Stimulated activated memory B cell treated with anti-CD40 and anti-IgM and Interleukin-4, amounts not matched to agents 10 μg/mL and 1 μg/mL and 100 μg/mL, for 72 hours (primary cell): ENCODE measurements at places on chromosomes 13 and 19.

DNA sequence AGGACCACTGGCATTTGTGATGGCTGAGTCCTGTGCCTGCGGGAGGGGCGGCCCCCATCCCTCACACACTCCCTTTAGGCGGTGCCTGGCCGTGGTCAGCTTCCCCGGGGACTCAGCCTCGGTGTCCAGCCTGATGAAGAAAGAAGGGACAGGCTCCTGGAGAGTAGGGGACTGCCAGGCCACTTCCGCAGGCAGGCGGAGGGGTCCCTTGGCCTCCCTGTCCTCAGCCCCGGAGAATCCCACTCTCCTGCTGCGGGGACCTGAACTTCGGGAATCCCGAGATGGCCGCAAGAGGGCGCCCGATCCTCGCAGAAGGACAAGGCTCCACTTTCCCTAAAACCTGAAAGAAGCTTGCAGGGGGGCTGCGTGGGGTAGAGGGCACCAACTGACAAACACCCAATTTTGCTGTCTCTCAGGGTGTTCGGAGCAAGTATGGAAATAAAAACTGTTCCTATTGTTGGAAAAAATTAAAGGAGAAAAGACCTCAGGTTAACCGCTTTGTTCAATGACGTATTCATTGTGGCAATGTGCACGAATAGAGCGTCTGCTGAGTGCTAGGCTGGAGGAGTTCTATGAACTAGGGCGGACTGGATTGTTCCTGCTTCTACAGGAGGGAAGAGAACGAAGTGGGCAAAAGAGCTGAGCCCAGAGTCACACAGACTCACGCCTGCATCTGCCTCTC is 297.3 kb downstream of the ZNF536 start:
- ATAC-seq: no peak

GRCh38 chr19:45097776-45098520 is 5.0 kb downstream of the PPP1R37 start:
- no peak for ATAC-seq

DNA sequence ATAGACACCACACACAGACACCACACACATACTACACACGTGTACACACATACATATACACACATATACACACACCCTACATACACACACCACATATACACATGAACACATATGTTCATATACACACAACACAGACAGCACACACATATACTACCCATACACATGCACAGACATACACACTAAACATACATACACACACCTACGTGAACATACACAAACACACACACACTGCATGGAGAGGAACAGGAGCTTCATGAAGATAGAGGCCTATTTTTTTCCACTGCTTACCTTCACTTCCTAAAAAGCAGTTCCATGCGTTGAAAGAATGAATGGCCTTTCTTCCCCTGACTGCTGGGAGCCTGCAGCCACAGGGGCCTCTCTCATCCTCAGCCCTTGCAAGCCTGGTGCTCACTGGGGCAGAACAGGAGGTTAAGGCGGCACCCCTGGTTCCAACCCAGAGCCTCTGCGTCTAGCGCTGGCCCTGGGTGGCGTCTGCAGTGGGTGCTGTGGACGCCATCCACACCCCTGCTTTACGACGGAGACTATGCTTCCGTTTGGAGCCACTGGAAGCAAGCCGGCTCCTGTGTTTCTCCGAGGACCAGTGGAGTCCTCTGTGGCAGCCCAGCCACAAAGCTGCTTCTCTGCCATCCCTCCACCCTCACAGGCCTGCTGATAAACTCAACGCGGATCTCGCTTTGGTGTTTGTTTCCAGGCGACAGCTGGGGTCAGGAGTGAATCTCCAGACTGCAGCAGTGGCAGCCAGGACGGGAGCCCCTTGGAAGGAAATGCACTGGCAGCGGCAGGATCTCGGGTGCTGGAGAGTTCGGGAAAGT is 1.9 kb upstream of the RASA3 start:
- ATAC-seq: peak; percentile 71

DNA sequence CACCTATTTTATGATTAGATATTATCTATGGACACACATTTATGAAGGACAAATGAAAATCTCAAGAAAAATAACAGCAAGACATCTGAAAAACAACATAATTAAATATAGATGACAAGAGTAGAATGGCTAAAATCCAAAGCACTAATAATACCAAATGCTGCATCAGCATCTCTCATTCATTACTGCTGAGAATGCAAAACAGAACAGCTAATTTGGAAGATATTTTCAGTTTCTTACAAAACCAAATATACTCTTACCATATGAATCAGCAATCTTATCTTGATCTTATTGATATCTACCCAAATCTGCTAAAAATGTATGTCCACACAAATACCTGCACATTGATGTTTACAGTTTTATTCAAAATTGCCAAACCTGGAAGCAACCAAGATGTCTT is 829.1 kb upstream of the MIR17HG start:
- no peak for ATAC-seq

- ATAC-seq: no peak
Measured at GRCh38 chr19:5103812-5104410, 135.0 kb downstream of the KDM4B start.

DNA sequence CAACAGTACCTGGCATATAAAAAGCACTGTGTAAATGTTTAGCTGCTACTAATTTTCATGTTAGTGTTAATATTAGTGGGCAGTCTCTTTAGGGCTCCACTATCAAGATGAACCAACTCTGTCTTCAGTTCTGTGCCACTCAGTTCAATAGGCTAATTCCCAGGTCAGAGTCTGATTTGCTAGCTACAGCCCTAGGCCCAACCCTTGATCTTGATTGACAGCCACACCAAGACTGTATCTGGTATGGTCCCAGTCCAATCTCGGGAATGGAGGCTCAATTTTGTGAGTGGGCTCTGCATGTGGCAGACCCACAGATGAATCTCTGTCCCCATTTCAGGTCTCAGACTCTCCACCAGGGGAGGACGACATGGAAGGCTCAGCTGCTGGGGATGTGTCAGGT is 46.1 kb downstream of the MAP4K1 start:
- ATAC-seq: no peak

DNA sequence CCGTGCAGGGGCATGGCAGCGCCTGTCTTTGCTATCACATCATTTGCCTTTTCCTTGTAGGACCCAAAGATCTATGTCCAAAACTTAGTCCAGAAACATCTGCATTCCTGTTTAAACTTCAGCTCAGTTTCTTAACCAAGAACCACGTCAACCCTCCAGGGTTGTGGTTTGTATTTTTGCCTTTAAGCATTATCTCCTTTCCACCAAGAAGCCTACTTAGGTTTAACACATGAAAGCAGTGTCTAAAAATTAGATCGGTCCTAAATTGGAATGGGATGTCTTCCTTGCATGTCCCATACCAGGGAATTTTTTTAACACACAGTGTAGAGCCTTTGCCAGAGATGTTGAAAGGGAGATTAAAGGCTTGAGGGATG is 38.8 kb downstream of the DHRS12 start:
- no peak for ATAC-seq

GRCh38 chr13:72953391-72953965 is 105.3 kb upstream of the KLF5 start:
- no peak for ATAC-seq

- ATAC-seq: no peak
Measured at GRCh38 chr19:43784241-43784980, 3.6 kb upstream of the KCNN4 start.

DNA sequence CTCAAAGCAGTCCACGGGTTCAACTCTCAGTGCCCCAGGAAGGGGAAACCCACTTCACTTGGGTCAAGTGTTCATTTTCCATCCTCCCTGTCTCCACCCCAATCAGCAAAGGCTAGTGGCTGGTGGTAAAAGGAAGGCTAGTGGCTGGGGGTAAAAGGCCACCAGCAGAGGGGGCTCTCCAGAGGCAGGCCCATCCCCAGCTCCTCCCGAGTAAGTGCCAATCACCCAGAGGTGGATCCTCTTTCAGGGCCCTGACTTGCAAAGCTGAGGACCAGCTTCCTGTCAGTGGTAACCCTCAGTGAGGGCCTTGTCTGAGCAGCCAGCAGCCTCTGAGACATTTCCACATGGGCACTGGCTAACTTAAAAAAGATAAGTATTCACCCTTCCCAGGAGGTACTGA is 22.0 kb upstream of the TPT1 start:
- no peak for ATAC-seq

GRCh38 chr13:33355201-33355895 is 69.8 kb upstream of the STARD13 start:
- ATAC-seq: no peak

DNA sequence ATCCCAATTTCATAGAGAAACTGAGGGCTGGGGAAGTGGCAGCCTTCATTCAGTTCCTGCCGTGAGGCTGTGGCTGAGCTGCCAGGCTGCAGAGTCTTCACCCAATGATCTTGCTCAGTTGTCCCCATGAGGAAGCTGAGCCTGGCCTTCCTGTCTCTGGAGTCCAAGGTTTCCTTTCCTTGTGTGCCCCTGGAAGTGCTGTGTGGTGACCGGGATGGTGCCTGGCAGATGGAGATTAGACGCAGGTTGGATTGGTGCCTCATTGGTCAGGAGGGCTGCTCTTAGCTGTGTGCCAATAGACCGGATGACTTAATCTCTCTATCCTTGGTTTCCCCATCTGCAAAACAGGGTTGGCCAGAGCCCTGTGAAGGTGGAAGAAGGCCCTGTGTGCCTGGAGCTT is 24.6 kb downstream of the DNM2 start:
- ATAC-seq: no peak

- ATAC-seq: no peak
Measured at GRCh38 chr19:14786421-14786851, 8.1 kb upstream of the ADGRE2 start.

DNA sequence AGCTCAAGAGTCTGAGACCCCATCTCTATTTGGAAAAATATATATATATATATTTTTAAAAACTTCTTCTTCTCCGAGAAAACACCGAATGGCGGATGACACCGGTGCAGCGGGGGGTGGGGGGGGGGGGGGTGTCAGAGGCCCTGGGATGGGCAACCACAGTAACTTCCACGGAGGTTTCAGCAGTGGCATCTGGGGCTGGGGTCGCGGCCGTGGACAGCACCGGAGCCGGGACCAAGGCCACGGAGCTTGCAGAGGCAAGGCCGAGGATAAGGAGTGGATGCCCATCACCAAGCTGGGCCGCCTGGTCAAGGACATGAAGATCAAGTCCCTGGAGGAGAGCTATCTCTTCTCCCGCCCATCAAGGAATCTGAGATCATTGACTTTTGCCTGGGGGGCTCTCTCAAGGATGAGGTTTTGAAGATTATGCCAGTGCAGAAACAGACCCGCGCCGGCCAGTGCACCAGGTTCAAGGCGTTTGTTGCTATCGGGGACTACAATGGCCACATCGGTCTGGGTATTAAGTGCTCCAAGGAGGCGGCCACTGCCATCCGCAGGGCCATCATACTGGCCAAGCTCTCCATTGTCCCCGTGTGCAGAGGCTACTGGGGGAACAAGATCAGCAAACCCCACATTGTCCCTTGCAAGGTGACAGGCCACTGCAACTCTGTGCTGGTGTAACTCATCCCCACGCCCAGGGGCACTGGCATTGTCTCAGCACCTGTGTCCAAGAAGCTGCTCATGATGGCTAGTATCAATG is 59.0 kb downstream of the EPS15L1 start:
- no peak for ATAC-seq

GRCh38 chr13:24563087-24563486 is 50.5 kb upstream of the PARP4 start:
- no peak for ATAC-seq

DNA sequence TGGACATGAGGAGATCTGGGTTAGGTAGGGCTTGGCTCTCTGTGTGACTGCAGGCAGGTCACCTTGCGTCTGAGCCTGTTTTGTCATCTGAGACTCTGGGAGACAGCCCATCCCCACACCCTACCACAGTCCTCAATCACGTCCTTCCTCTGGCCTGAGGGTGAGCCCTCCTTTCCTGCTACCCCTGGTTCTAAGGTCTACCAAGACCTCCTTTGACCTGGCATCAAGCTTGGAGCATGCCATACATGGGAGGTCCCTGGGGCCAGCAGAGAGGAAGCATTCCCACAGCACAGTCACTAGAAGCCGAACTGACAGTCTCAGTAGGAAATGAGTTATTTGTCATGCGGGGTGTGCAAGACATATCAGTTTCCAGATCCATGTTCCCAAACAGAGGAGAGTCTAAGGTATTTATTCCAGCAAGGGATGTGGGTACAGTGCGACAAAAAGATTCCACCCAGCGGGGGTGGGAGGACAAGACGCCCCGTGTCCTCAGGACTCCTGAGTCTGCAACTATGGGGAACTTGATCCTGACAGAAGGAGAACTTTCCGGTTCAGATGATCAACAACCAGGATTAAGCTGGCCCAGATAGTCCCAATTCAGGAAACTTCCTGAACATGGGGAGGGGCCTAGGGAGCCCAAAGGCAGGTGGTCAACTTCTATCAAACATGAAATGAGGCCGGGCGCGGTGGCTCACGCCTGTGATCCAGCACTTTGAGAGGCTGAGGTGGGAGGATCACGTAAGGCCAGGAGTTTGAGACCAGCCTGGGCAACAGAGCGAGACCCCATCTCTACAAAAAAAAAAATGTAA is 9.5 kb downstream of the ARRDC2 start:
- ATAC-seq: no peak

GRCh38 chr13:44818428-44818827 is 170.8 kb downstream of the NUFIP1 start:
- ATAC-seq: no peak

GRCh38 chr13:51590971-51591627 is 6.8 kb downstream of the WDFY2 start:
- no peak for ATAC-seq

DNA sequence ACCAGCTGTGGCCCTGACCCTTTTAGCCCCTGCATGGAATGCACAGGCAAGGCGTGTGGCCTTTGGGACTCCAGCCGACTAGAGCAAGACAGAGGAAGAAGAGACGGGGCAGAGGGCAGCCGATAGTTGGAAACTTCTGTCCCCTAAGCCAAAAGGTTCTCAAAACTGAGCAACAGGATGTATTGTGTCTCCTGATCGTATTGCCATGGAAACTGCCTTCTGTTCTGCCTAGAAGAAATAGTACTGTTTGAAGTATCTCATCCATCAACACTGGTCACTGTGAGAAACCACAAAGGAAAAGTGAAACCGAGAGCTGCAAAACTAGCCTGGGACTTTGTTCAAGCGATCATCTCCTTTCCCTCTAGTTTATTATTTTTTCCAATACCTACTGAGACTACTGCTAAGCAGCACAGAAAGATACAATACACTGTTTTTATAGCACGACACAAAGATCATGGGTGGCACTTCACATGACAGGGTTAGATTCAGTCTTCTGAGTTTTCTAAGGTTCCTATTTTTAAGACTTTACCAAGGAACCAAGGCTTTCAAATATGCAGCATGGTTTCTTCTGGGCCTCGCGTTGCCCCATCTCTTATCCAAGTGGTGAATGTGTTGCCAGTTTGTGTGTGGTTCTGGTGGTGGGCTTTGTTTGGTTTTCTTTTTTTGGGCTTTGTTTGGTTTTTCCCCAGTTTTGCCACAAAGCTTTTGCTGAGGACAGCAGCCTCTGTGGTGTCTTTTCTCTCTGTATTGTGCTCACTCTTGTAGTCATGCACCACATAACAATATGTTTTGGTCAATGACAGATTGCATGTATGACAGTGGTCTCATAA is 49.3 kb upstream of the GPR183 start:
- ATAC-seq: peak; percentile 71

- no peak for ATAC-seq
Measured at GRCh38 chr13:78602561-78603239, 652 bp downstream of the POU4F1 start.

DNA sequence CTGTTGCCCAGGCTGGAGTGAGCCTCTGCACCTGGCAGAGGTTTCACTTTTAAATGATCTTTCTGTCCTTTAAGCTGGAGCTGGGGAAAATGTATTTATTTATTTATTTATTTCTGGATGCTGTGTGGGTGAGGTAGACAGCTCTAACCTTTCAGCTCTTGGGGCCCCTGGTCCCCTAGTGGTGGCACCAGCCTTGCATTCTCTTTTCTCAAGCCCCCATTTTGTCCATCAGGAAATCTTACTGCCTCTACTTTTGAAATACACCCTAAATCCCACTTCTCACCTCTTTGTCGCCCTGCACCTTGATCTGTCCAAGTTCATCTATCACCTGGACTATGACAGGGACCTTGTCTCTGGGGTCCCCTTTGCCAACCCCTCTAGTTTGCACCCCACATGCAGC is 2.1 kb upstream of the B9D2 start:
- no peak for ATAC-seq
